ENCODE measurements at places on chromosomes 4 and X. TPM values are rescaled to one million over a fixed set of nuclear protein-coding genes. Genes with fewer than 3 reads are reported as not detected.

DNA sequence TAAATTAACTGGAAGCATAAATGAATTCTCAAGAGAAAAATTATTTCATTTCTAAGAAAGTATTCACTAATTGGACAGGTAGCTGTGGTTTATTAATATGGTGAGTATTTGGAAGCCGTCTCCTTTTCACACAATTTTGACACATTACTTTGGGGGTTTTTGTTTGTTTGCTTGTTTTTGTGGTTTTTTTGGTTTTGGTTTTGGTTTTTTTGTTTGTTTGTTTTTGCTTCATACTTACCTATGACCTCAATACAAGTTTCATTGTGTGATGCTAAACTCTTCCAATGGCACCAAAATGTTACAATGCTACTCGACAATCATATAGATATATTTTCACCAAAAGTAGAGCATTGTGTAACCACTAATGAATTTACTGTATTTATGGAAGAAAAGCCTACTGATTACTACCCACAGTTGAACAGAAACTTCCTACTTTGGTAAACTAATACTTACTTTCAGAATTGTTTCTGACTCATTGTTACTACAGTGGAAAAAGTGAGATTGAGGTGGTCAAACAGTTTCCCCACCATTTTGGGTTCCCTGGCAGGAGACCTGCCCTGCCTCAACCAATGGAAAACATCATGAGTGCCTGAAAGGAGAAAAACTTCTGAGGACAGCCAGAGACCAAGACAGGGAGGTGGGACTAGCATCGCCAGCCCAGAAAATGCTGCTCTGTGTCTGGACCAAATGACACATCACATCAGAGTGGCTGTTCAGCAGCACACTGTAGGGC lies 443.1 kb downstream of the HNRNPD start:
- no peak overlapping the region for H3K4me3 ChIP-seq
- no peaks in the 10 kb centered on the region for H3K4me1 ChIP-seq
- H3K27ac ChIP-seq: no peak overlapping the region
- no peaks in the 10 kb centered on the region for H3K36me3 ChIP-seq

DNA sequence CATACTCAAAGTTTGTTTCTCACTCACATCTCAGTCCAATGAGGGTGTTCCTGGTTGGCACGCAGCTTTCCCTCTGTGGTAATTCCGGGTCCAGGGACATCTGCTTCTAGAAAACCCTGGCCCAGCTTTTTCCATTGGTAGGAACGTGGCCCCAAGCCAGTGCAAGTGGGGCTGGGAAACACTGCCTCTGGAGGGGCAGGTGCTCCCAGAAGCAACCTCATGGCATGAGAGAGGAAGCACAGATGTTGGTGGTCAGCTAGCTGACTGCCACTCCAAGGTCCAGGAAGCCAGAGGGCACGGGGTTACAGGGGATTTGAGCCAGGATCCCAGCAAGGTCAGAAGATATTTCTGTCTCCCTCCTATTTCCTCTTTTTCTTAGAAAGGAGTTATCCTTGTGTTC lies 47.5 kb downstream of the DCTD start:
- H3K36me3 ChIP-seq: no peaks in the 10 kb centered on the region
- DNase-seq: no peak

DNA sequence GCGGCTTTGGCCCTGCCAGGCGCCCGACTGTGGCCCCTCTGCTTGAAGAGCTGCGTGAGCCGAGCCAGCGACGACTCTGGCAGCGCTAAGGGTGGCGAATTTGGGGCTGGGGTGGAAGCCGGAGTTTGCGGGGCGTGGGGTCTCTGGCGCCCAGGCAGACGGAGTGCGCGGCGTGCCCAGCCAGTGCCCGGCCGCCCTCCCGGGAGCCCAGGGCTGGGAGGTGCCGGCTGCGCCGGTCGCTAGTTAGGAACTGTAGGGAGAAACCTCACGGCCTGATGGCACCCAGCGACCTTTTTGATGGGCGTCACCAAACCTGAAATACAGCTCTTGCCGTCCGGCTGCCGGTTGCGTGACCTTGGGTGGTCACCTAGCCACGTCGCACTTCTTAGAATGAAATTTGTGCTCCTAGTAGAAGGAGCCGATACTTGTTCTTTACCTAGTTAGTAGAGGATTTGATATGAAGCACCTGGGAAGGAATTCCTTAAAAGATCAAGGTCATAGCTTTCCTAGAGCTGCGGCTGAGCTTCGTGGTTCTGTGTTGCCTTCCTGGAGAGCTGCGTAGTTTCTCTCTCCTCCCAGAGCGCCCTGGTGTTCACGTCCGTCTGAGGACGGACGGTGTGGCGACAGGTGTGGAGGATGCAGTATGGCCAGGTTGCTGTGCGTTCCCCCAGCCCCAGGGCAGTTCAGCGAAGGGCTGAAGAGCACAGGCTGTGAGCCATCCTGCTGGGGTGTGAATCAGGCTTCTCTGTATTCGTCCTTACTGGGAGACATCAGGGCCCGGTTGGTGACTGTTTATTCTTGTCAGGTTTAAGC lies 680 bp downstream of the MAEA start:
- DNase-seq: peak; percentile 50
- H3K4me3 ChIP-seq: peak overlapping the region; percentile 27
- peak overlapping the region; percentile 38 for H3K27ac ChIP-seq
- H3K36me3 ChIP-seq: no peaks in the 10 kb centered on the region
- H3K27me3 ChIP-seq: no peaks in the 10 kb centered on the region
- H3K4me1 ChIP-seq: peaks cover 32% of the 10 kb centered on the region

GRCh38 chr4:175935016-175935661 lies 123.1 kb upstream of the GPM6A start:
- H3K4me3 ChIP-seq: no peak overlapping the region
- no peak overlapping the region for H3K27ac ChIP-seq
- H3K27me3 ChIP-seq: no peaks in the 10 kb centered on the region
- peaks cover 3% of the 10 kb centered on the region for H3K4me1 ChIP-seq

The MAOA gene
- total RNA-seq: 362 TPM
